NCI-H1436 treated with DMSO at 0.1 percent for 48 hours (cell line): ENCODE measurements at places on chromosomes 7 and 10.

- DNase-seq, result no peak
Measured at GRCh38 chr10:22420787-22421517, 75.7 kb downstream of the SPAG6 start.

DNA sequence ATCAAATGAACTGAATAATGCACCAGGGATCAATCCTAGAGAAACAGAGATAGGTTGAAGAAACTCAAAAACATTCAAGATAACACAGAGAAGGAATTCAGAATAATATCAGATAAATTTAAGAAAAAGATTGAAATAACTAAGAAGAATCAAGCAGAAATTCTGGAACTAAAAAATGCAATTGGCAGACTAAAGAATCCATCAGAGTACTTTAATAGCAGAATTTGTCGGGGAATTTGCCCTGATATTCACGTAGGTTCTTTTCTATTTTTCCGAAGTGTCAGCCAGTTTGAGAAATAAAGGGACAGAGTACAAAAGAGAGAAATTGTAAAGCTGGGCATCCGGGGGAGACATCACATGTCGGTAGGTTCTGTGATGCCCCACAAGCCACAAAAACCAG lies 9.4 kb upstream of the IMMP2L start:
- no peak for DNase-seq

DNA sequence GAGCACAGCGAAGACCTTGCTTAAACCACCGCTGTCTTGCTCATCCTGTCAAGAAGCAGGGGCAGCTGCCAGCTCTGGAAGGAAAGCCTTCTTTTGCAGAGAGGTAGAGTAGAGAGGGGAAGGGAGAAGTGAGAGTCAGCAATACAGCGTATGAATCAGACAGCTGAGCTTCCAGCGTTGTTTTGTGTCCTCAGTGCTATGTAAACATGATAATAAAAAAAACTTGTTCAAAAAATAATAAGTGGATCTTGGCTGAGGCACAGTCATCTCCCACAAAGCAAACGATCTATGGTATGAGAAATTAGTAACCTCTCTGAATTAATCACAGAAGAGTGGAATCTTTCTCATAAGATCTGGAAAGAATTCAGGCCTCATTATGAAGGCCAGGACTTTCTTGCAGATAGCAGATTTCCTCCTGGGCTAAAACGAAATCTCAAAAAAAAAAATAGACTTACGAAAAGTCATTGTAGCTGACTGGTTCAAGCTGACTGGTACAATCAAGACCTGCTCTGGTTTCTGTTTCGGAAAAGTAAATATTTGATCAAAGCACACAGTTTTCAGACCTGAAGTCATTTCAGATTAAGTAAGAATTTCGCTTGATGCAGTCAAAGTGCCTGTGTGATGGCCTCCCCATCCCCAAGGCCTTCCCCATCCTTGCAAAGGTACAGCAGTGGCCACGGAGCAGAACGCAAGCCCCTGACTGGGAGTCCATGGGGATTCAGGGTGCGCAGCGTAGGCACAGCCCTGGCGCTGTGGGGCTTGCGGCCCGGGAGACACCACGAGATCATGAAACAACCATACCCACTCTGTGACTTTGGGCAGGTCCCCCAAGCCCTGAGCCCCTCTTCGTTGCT lies 29.4 kb downstream of the CHST15 start:
- DNase-seq, result peak; percentile 44

GRCh38 chr7:522071-522950 lies 2.7 kb upstream of the PDGFA start:
- no peak for DNase-seq

GRCh38 chr7:5229451-5230264 lies 39.6 kb downstream of the WIPI2 start:
- no peak for DNase-seq

GRCh38 chr10:31867646-31868045 lies 61.0 kb downstream of the ARHGAP12 start:
- DNase-seq, result no peak

DNA sequence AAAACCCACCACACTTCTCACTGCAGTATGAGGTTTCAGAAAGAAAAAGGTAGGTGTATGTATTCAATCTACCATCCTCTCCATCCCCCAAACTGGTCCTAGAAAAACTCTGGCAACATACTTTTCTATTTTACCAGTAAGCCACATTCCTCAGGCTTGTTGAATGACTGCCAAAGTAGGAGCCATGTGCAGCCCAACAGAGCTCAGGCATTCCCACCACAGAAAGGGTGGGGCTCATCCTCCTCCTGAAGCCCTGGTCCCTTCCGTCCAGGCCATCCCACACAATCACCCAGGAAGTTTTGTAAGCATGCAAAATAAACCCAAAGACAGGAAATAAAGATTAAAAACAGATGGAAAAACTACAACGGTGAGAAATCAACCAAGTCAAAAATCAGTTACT lies 57.2 kb downstream of the MAD1L1 start:
- DNase-seq, result no peak

DNA sequence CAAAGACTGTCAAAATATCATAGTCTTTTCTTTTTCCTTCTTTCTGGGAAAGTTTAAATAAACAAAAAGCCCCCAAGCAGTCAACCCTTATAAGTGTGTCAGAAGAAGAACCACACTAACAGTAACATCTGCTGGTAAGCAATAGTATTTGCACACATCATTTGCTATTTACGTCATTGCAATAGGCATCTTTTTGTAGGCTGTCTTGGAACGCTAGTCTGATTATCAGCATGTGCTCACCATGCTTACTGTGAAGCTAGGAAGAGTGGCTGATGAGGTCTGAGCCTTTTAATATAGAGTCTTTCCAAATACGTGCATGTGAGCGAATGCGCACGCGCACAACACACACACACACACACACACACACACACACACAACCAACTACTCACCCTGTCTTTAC lies 599.0 kb upstream of the TPK1 start:
- DNase-seq, result no peak

DNA sequence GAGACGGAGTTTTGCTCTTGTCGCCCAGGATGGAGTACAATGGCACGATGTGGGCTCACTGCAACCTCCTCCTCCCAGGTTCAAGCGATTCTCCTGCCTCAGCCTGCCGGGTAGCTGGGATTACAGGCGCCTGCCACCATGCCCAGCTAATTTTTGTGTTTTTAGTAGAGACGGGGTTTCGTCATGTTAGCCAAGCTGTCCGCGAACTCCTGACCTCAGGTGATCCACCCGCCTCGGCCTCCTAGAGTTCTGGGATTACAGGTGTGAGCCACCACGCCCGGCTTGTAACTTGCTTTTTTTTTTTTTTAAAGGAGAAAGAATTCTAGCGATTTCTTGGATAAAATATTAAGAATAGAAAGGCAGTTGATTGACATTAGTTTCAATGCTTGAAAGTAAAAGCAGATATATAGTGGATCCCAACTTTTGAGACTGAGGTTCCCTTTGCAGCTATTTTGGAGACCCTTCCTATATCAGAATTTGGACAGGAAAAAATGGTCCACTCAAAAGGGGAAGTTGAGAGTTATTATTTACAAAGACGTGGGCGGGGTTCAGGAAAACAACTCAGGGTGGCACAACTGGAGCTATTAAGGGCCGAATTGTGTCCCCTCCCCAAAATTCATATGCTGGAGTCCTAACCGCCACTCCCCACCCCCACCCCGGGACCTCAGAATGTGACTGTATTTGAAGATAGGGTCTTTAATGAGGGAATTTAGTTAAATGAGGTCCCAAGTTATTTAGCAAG lies 1.3 kb upstream of the ERCC6 start:
- no peak for DNase-seq

GRCh38 chr7:76201732-76202665 lies at the start of gene SRRM3:
SRRM3 (plus strand) TSS chr7:76201896; CDS start chr7:76235067, 33,171 bp downstream.
- DNase-seq, result peak; percentile 5

DNA sequence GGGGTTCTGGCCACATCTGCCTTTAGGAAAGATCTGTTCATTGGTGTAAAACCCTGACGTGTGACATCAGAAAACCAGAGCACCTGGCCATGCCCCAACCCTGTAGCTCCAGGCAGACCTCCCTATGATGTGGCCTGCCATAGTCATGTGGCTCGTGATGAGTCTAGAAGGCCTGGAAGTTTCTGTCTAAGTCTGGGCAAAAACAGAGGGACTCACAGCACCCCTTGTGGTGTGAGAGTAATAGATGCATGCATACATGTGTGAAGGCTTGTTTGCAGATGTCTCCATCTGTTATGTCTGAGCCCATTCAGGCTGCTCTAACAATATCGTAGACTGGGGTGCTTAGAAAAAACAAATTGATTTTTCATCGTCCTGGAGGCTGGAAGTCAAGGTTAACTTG lies 309.3 kb downstream of the PAXIP1 start:
- no peak for DNase-seq

DNA sequence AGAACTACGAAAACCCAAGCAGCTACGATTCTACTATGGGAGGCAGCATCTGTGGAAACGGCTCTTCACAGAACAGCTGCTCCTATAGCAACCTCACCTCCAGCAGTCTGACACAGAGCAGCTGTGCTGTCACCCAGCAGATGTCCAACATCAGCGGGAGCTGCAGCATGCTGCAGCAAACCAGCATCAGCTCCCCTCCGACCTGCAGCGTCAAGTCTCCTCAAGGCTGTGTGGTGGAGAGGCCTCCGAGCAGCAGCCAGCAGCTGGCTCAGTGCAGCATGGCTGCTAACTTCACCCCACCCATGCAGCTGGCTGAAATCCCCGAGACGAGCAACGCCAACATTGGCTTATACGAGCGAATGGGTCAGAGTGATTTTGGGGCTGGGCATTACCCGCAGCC lies 81.6 kb upstream of the SAMD8 start:
- DNase-seq, result no peak

DNA sequence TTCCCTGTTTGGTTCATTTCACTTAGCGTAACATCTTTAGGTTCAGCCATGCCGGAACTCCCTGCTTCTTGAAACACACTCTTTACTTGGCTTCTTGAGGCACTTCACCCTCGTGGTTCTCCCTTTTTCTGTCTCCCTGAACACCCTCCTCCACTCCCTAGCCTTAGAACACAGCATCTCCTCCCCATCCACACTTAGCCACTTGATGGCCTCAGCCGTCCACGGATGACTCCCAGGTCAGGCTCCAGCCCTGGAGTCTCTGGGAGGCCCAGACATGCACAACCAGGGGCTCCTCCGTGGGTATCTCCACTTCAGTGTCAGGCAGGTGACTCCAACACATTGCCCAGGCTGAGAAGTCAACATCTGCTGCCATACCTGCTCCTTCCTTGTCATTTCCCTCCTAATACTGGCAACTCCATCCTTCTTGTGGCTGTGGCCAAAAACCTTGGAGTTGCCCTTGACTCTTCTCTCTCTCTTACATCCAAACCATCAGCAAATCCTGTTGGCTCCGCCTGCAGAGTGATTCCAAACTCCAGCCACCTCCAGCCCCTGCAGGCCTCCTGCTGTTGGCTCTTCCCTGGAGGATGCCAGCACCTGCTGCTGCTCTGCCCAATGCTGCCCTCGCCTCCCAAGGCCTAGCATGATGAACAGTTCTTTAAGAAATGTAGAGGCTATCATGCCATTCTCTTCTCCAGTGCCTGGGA lies 8.4 kb upstream of the INMT start:
- DNase-seq, result no peak

DNA sequence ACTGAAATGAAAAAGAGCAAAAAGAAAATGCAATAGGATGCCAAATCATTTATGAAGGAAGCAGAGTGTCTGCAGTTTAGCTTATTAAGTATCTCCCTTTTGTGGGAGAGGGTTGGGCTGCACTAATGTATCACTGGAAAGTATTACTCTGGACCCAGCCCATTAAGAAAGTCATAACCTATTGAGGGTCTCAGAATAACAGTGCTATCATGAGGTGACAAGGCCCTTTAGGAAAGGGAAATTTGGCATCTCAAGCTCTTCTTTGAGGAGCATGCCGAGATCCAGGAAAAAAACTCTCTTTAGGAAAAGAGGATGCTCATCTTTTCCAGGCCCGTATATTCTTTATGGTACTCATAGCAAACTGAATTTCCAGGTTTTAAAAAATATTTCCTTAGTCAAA lies 114.6 kb downstream of the PRKG1 start:
- DNase-seq, result no peak

- DNase-seq, result no peak
Measured at GRCh38 chr7:363626-364025, 73.7 kb downstream of the FOXL3 start.

DNA sequence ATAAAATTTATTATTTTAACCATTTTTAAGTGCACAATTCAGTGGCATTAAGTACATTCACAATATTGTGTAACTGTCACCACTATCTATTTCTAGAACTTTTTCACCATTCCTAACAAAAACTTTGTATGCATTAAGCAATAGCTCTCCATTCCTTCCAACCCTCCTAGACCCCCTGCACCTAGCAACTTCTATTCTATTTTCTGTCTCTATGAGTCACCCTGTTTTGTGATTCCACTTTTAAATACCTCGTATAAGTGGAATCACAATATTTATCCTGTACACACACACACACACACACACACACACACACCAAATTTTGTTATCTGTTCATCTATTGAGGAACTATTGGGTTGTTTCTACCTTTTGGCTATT lies 89.2 kb downstream of the ARID5B start:
- DNase-seq, result no peak

DNA sequence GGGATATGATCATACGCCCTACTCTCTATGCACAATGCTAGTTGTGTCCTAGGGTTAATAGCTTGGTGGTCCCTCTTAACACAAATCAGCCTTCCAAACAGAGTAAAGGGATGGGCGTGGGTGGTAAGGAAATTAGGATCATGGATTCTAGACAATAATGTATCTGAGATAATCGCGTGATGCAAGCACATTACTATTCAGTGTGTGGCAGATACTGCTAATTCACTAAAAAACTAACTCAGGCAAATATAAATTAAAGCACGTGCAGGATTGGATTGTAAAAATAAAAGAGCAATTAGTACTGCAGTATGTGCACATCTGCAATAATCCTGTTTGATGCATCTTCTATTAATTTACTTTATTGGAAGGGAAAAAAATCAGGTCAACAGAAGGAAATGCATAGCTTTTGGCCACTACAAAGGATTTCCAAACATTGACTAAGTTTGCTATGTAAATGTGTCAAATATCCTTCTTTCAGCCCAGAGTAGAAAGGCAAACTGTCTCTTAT lies 22.0 kb downstream of the TWIST1 start:
- DNase-seq, result no peak

- DNase-seq, result no peak
Measured at GRCh38 chr10:78011065-78011464, 18.2 kb downstream of the POLR3A start.

- DNase-seq, result no peak
Measured at GRCh38 chr7:150799741-150800580, at the start of gene TMEM176B. TMEM176B (minus strand) TSS chr7:150800364; CDS start chr7:150796569, 3,795 bp downstream.

DNA sequence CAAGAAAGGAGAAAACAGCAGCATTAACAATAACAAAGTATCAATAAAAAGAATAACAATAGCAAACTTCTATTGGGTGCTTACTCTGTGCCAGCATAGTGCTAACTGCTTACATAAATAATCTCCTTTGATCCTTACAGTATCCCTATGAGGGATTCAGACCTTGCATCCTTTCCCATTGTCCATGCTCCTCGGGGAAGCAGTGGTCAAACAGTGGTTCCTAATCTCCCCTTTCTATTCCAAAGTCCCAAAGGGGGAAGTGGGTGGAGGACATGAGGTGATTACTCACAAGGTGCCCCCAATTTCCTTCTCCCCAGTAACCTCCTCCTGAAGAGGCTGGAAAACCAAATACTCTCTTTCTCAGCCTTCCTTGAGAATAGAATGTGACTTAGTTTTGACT lies 22.0 kb upstream of the MSMB start:
- no peak for DNase-seq
